ENCODE measurements at places on chromosomes 7 and 10.

- no peak for DNase-seq
These were observed 163.7 kb upstream of the CDC14C start for GRCh38 chr7:48760528-48761265.

- no peak for DNase-seq
These were observed 10.2 kb downstream of the MYL10 start for GRCh38 chr7:101618916-101619315.

GRCh38 chr7:21142081-21142480, 285.8 kb upstream of the SP4 start:
- no peak for DNase-seq

DNA sequence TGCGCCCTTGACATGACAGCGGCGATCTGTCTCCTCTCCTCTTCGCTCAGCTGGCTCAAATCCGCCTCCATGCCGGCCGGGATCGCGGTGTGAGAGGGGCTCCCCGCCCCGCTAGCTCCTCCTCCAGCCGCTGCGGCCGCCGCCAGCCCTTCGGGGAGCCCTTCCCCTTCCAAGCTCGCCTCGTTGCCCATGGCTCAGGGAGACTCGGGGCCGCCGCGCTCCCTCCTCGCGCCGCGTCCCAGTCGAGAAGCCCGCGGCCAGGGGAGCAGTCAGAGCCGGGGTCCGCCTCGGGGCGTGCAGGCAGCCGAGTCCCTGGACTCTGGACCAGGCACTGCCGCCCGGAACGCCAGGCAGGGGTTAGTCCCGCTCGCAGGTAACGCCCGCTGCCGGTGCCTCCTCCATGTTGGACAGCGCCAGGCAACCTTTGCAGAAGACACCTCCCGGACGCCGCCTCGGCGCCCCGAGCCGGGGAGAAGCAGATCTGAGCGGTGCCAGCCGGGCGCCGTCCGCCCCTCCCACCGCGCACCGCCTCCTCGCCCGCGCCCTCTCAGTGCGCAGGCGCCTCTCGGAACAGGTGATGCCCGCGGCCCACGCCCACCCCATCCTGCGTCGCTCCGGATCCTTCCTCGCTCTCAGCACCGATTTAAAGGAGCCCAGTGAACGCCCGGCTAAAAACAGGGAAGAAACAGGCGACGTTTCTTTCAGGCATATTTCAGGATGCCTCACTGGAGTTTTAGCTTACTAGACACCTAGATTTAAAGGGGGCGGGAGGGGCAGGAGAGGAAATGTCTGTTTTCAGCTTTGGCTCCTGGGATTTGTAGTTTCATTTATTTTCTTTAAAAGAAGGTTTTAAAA, at the start of gene PCLO:
PCLO (minus strand) TSS at position 483 of the 855 bp plus-strand sequence; CDS start at position 191, 292 bp downstream.
- peak; percentile 95 for DNase-seq

DNA sequence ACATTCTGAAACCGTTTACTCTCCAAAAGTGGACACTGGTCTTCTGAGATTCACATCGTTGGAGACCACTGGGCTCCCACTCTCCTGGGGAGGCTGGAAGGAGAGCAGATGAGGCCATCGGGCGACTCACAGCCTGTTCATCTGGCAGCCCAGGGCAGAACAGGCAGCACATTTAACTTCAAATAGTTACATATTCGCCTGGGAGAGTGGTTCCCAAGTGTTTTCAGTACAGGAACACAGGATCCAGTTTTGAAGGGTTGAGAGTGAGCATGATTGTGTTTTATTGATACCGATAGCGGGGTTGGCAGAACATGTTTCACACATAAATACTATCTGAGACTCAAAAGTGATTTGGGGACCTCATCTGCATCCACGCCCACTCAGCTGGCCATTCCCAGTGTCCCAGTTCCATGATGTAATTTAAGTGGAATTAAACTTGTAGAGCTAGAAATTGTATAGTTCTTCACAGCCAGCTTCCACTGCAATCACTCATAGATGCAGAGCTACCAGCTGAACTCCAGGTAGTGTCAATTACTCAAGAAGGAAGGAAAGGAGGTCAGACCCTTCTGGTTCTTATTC, 22.8 kb upstream of the PNLIP start:
- no peak for DNase-seq

All from HAP-1 (cell line).